ENCODE measurements at places on chromosomes 7 and 10.

DNA sequence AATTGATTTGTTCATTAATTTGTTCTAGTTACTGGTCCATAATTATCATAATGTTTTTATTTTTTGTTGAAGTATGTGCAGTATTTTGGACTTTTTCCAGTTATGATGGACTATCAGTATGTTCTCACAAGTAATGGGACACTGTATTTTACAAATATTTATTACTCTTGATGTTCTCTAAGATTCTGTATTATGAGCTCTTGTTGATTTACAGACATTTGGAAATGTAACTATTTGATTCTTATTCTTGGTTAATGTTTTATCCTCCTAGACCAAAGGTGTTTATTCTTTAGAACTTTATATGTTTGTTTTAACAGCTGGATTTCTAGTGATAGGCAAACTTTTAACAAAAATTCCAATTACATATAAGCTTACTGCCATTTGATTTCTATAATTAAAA, 200.6 kb downstream of the SDK1 start:
- no peak for DNase-seq

GRCh38 chr10:74704629-74705357, 121.6 kb upstream of the KAT6B start:
- peak; percentile 27 for DNase-seq

DNA sequence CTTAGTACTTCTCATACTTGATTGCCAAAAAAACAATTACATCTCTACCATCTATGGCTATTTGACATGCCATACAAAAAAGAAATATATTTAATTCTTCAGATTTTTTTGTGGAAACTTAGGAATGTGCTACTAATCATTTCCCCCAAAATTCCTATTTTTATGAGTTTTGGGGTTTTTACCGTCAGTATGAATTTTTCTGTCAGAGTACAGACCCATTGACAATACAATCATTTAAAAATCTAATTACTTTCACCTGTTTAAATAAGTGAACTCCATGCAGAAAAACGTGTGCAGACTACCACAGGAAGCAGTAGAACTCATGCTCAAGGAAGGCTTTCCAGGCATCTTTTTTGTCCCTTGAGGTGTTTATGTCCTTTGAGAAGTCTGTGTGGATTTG, 48.8 kb upstream of the FOXP2 start:
- DNase-seq = no peak

- DNase-seq = no peak
These were observed 26.5 kb downstream of the HDAC9 start for GRCh38 chr7:18521945-18522566.

DNA sequence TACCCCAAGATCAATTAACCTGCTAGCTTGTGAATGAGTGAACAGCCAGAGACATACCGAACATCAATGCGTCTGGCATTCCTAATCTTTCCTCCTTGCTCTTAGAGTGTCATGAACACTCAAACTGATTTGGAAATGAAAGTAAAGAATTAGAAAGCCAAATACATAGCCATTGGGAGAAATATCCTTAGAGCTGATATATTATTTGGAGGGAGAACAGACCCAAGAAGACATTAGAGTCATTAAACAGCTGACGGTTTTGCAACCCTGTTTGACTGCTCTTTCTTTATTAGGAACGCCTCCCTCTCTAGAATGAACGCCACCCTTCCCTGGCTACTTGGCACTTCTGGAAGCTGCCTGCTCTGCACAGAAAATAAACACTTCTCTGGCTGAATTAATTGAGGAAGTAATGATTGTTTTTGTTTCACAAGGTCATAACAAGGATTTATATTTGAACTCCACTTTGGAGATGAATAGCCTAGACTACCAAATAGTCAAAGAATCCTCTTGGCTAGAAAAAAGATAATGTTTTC, 42.8 kb downstream of the CTTNBP2 start:
- DNase-seq = no peak
